ENCODE measurements at places on chromosomes 3 and 15. TPM values are rescaled to one million over a fixed set of nuclear protein-coding genes. Genes with fewer than 3 reads are reported as not detected.

- DNase-seq, result no peak
- H3K27me3 ChIP-seq, result no peaks in the 10 kb centered on the region
- H3K36me3 ChIP-seq, result no peaks in the 10 kb centered on the region
- H3K4me1 ChIP-seq, result peaks cover 5% of the 10 kb centered on the region
Observed at GRCh38 chr3:49668414-49668797, 5.7 kb upstream of the APEH start.

Gene KNG1
- total RNA-seq, result not detected

DNA sequence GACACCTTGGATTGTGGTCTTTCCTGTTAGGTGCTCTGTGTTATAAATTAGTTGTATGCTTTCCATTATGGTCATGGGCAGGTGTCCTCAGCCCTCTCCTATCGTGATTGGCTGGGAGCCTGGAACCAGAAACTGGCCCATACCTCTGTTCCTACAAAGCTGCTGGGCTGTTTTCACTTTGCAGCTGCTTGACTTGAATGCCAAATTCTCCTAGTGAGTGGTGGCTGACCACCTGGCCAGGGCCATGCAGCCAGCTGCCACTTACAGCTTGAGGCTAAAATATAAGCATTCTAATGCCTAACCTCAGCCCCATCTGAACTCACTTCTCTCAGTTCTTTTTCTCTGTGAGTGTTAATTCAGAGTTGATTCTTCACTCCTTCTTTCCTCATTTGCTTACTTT is 239.3 kb upstream of the GBE1 start:
- no peak overlapping the region for H3K4me3 ChIP-seq
- H3K4me1 ChIP-seq, result no peaks in the 10 kb centered on the region
- DNase-seq, result no peak
- H3K27me3 ChIP-seq, result no peaks in the 10 kb centered on the region

Gene HHLA2
- 0.84 TPM for total RNA-seq

GRCh38 chr3:58573640-58574039 is 3.6 kb downstream of the FAM107A start:
- H3K27ac ChIP-seq, result no peak overlapping the region
- peaks cover 4% of the 10 kb centered on the region for H3K4me1 ChIP-seq
- H3K36me3 ChIP-seq, result no peaks in the 10 kb centered on the region
- no peaks in the 10 kb centered on the region for H3K27me3 ChIP-seq
- no peak for DNase-seq
- no peak overlapping the region for H3K4me3 ChIP-seq

DNA sequence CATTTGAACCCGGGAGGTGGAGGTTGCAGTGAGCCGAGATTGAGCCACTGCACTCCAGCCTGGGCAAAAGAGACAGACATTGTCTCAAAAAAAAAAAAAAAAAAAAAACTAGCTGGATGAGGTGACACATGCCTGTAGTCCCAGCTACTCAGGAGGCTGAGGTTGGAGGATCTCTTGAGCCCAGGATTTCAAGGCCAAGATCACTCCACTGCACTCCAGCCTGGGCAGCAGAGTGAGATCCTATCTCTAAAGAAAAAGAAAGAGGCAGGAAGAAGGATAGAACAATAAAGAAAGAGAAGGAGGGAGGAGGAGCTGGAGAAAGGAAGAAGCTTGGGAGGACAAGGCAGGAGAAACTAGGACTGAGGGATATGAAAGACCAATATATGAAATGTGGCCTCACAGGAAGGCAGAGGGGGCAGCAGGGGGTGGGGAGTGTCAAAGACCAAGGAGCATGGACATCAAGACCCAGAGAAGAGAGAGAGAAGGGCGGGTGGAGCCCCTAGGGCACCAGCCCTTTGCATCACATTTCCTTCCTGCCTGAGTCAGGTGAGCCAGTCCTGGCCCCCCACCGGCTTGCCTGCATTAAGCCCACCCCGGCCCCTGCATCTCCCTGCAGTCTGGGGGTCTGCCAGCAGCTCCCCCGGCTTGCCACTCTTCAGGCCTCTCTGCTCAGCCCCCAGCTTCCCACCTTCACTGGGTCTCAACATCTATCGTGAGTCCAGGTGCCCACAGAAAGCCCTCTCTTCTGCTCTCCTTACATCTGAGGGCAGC is 11.5 kb downstream of the IGDCC3 start:
- H3K27ac ChIP-seq, result no peak overlapping the region
- no peaks in the 10 kb centered on the region for H3K27me3 ChIP-seq
- DNase-seq, result no peak
- H3K4me3 ChIP-seq, result no peak overlapping the region

DNA sequence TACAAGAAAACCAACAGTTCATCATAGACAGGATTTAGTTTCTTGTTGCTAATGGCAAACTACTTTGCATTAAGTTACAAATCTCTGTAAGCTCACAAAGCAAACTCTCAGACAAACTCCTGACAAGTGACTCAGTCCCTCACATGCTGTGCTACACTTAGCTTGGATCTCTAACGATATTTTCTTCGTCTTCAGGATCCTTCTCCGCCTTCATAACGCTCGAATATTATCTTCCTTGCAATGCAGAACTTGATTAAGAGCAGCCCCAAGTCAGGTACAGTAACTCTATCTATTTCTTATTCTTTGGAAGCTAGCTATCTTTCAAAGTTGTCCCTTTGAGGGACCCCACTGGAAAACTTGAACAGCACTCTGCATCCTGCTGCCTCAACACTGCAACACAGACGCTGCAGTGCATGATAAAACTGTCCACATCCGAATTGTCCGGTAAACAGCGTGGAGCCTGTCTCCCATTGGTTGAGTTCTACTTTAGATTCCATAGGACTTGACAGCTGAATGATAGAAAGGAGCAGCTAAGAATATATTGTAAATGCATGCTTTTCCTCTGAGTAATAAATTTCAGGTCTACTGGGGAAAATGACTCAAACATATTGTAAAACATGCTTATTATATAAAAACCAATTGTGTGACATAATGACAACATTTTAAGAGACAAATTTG is 61.3 kb downstream of the UACA start:
- no peak overlapping the region for H3K27ac ChIP-seq
- DNase-seq, result no peak
- no peaks in the 10 kb centered on the region for H3K36me3 ChIP-seq
- H3K4me3 ChIP-seq, result no peak overlapping the region
- no peaks in the 10 kb centered on the region for H3K27me3 ChIP-seq

Gene KATNBL1
- 57.8 TPM for total RNA-seq

DNA sequence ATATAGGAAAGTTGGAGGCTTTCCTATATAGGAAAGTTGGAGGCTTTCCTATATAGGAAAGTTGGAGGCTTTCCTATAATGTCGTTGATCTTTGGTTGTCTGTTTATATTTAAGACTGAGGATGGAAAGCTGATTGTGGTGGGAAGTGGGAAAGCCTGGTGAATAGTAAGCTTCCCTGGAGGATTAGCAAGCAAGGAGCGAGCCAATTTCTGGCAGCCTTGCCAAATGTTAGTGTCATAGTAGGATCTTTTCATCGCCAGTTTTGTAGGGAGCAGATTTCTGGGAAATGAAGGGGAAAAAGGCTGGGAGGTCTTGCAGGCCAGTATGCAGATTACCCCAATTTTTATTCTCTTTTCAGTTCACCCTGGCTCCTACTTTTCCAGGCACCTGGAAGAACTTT is 39.9 kb upstream of the CCNL1 start:
- DNase-seq, result no peak
- no peak overlapping the region for H3K27ac ChIP-seq
- no peaks in the 10 kb centered on the region for H3K27me3 ChIP-seq

Gene GOLGA8S
- 0.12 TPM for total RNA-seq

DNA sequence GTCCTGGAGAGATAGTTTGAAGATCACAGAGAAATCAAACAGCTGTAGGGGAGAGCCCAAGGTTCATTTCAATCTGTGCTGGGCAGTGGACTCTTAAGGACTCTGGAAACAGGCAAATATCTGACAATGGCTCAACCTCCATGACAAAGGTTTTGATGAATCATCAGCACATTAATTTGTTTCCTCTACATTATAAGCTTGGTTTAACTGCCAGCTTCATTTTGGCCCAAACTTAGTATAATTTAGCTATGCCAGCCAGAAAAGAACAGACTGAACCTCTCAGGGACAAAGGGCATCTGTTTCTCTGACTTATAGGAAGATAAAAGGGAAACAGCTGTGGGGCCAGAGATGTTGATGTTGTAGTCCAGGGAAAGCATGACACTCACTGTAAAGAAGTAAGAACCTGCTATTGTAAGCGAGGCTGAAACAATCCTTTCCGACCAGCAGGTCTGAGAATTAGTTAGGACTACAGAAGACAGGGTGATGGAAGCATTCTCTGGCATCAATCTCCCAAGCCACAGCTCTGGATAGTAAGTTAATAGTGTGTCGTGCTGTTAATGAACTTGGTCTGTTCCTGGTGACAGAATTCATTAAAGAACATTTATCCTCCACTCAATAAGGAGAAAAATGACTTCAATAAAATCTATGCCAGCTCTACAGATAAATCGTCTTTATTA is 110.1 kb downstream of the KCNMB2 start:
- no peaks in the 10 kb centered on the region for H3K4me1 ChIP-seq
- H3K4me3 ChIP-seq, result no peak overlapping the region
- no peaks in the 10 kb centered on the region for H3K27me3 ChIP-seq
- H3K36me3 ChIP-seq, result no peaks in the 10 kb centered on the region
- H3K27ac ChIP-seq, result no peak overlapping the region

Gene PP2D1
- not detected for total RNA-seq

DNA sequence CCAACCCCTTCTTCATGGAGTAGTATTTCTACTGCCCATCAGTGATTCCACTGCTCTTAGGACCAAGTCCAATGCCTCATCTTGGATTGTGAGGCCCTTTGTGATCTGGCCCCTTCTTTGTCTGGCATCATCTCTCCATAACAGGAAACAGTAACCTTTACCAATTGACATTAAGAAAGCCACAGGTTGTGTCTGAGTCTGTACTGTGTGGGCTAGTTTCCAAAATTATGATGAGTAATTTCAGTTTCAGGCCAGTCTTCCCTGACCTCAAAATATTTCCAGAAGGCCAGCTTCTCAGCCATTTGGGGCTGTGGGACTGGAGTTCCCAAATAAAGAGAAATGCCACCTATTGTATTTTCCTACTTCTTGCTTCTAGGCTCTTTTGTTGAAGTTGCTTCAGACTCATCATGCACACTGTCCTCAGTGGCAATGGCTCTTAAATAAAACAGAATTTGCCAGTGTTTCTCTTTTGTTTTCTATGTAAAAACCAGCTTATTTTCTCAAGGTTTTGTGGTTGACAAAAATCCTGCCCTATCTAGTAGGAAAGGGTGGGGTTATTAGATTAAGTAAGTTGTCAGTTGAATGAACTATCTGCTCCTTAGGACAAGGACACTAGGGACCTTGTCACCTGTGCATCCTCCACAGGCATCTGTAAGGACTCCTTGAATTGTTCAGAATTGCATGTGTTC is 47.0 kb upstream of the ACKR4 start:
- H3K27me3 ChIP-seq, result no peaks in the 10 kb centered on the region
- no peak overlapping the region for H3K4me3 ChIP-seq
- no peaks in the 10 kb centered on the region for H3K36me3 ChIP-seq
- no peak for DNase-seq
- H3K4me1 ChIP-seq, result peaks cover 7% of the 10 kb centered on the region

Gene SLC6A6
- 48.7 TPM for total RNA-seq

DNA sequence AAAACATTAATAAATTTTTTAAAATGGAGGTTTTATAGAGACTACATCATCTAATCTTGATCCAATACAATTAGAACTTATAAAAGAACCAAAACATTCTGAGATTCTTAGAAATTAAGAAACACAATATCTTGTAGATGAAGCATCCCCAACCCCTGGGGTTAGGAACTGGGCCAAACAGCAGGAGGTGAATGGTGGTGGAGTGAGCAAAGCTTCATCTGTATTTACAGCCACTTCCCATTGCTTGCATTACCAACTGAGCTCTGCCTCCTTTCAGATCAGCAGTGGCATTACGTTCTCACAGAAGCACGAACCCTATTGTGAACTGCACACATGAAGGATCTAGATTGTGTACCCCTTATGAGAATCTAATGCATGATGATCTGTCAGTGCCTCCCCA is 36.3 kb downstream of the KNL1 start:
- no peak overlapping the region for H3K4me3 ChIP-seq
- no peaks in the 10 kb centered on the region for H3K27me3 ChIP-seq
- no peaks in the 10 kb centered on the region for H3K36me3 ChIP-seq
- no peak overlapping the region for H3K27ac ChIP-seq
- H3K4me1 ChIP-seq, result no peaks in the 10 kb centered on the region
- DNase-seq, result no peak

DNA sequence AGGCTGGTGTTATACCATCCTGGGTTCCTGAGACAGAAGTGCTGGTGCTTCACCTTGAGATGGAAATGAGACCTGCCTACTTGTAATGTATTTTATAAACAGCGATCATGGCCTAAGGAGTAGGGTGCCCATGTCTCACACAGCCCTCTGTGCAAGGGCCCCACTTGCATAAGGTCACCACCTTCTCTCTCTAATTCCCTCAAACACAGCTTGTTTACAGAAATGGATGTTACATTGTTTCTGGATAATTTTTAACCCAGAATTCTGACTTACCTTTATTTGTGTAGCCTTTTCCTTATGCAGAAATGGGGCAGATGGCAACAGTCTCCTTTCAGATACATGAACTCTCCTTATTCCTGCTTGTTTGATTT is 95.1 kb upstream of the UMPS start:
- H3K4me1 ChIP-seq, result peaks cover 27% of the 10 kb centered on the region
- H3K27me3 ChIP-seq, result no peaks in the 10 kb centered on the region
- no peaks in the 10 kb centered on the region for H3K36me3 ChIP-seq
- H3K4me3 ChIP-seq, result no peak overlapping the region
- no peak for DNase-seq

Gene MCTP2
- 64.8 TPM for total RNA-seq

DNA sequence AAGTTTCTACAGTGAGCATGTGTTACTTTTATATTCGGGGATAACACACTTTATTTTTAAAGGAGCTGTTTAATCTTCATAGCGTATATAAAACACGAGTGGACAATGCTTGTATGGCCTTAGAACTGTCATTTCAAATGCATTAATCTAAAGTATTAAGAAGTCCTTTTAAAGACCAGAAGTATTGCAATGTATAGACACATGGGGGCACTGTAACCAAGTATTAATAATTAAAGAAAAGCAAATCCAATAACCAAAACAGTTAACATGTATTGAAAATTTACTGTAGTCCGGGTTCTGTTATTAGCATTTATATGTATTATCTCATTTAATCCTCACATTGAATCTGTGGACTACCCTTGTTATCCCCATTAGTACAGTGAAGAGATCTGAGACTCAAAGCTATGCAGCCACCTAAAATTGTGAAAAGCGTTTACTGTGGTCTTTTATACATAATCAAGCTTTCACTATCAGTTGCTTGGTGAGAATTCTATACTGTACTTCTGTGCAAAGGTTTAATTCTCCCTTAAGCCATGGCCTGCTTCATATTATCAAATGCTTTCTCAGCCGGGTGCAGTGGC is 10.1 kb downstream of the ARL14 start:
- H3K36me3 ChIP-seq, result no peaks in the 10 kb centered on the region
- DNase-seq, result peak; percentile 25
- H3K27ac ChIP-seq, result no peak overlapping the region
- H3K27me3 ChIP-seq, result no peaks in the 10 kb centered on the region

DNA sequence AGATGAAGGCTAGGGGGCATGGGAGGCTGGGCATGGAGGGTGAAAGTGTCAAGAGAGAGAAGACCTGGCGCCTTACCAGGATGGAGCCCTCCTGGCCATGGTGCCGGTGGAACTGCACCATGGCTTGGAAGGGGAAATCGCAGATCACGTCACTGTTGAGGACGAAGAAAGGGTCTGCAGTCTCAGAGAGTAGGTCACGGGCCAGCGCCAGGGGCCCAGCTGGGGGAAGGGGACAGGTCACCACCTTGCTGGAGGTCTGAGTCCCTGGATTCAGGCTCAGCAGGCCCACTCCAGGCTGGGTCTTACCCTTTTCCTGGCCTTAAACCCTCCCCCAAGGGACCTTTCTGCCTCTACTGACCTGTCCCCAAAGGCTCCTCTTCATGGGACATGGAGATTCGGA is 855 bp downstream of the GMPPB start:
- H3K27me3 ChIP-seq, result no peaks in the 10 kb centered on the region
- no peak for DNase-seq
- H3K4me1 ChIP-seq, result peaks cover 32% of the 10 kb centered on the region
- peaks cover 41% of the 10 kb centered on the region for H3K36me3 ChIP-seq
- H3K4me3 ChIP-seq, result peak overlapping the region; percentile 92
- peak overlapping the region; percentile 100 for H3K27ac ChIP-seq
